ENCODE measurements at places on chromosomes 11 and 22.
A peak's percentile ranks its signal among the peaks of the same experiment; 100 is the strongest.

GRCh38 chr22:39537975-39538374, 5.4 kb upstream of the RPS19BP1 start:
- DNase-seq, result no peak

DNA sequence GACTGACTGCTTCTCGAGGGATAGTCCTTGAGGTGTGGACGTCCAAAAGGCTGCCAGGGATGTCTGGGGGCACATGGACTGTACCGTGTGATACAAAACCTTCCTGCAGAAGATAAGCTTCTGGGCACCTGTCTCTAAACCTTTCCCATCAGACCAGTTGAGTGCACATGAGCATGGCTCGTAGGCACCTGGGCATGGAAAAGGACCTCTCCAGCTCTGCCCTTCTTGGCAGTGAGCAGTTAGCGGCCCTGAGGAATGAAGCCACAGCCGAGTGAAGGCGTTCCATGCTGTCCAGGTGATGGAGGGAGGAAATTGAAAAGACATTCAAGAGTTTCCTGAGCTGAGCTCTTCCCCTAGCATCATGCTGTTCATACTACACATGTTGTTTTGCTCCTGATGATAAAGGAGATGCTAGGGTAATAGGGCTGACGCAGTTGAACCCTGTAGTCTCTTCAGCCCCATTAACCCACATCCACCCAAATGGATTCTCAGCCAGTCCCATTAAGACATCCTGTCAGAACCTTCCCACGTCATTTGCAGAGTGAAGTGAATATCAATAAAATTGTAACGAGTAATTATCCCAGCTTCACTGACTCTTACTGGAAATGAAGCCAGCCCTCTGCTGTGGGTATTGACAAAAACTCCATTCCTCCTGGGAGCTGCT, 138.6 kb downstream of the KIRREL3 start:
- DNase-seq, result no peak

DNA sequence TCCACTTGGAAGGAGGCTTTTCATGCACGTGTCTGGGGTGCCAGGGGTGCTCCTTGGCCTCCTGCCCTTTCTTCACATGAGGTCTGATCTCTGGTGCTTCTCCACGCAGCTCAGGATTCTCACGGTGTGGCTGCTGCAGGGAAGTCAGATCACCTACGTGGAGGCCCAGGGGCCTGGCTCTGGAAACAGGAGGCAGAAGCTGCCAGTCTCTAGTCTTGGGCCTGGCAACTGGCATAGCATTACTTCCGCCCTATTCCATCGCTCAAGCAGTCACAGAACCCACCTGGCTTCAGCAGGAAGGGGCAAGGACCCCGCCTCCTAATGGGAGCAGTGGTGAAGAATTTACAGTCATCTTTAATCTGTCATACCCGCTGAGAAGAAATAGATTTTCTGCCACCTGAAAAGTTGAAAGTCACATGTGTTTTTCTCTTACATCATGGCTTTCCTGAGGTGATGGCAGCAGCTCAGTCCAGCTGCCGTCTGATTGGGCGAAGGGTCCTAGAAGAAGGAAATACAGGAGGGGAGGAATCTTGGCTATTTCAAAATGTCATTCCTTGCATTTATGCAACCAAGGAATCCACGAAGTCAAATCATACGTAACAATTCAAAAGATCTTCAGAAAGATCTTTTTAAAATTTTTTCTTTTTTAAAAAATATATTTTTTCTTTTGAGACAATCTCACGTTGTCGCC, 50.1 kb upstream of the DKK3 start:
- no peak for DNase-seq

DNA sequence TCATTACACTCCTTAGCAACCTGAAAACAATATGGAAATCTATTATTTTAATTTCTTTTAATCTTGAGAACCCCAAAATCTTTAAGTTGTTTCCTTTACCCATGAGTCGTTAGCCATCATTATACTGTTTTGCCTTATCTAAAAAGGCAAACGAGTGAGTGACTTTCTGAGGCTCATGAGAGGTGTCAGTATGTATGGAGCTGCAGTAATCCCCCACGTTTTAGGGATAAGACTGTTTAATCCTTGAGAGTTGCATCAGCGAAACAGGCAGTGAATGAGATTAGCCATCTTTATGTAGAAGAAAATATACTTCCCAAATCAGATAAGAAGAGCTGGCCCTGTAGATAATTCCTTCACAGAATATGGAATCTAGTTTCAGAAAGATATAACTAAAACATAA, 1147.0 kb downstream of the DLG2 start:
- no peak for DNase-seq

- DNase-seq, result no peak
Observed at GRCh38 chr11:116750070-116750718, 22.6 kb downstream of the BUD13 start.

DNA sequence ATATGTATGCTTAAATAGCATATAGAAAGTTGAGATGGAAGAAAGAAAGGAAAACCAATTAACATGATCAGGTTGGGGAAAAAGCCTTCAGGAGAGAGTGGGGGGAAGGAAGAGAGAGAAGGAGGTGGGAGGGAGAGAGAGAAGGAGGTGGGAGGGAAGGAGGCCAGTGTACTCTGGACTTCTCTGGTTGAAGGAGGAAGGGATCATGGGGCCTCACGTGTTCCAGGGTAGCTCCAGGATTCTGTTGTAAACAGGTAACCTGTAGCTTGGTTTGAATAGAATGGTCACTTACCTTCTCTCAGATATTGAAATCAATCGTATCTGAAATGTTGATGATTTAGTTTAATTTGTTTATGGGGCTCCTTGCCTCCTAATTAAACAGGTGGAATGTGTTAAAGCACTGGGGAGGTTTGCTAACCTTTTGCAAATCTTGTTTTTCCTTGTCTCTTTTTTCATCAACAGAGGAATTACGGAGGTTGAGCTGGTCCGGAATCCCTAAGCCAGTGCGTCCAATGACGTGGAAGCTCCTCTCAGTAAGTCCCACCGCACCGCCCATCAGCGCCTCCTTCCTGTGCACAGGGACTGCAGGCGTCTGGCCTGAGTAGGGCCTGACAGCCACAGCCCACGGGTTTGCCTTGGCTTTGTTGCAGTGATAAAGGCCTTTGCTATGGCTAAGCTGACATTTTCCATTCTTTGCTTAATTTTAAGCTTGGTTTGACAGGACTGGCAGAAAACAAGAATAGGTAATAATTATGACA, 115.9 kb downstream of the TBC1D22A start:
- no peak for DNase-seq

DNA sequence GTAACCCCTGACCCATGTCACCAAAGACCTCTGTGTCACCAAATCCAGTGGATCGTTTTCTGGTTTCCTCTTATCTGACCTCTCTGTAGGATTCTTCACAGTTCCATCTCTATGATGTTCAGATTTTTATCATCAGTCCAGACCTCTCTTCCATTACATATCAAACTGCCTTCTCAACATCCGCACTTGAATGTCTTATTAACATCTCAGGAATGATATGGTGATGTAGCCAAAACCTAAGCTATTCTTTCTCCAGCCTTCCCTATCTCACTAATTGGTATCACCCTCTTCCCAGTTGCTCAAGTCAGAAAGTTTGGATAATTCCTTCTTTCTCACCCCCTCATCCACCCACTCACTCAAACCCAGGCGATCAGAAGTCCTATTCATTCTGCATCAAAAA, 13.4 kb downstream of the APLNR start:
- DNase-seq, result no peak

- DNase-seq, result no peak
Observed at GRCh38 chr22:21839765-21840140, 27.7 kb downstream of the MAPK1 start.

GRCh38 chr11:104573441-104573990, 324.7 kb downstream of the CASP12 start:
- peak; percentile 26 for DNase-seq
